Stimulated activated CD8-positive, alpha-beta memory T cell treated with anti-CD3 and anti-CD28 coated beads, Interleukin-4, amount 100 ng/mL, for 1 hour (primary cell): ENCODE measurements at places on chromosomes 7 and 10.

GRCh38 chr10:114289096-114289436 is 50.0 kb downstream of the VWA2 start:
- DNase-seq = no peak

DNA sequence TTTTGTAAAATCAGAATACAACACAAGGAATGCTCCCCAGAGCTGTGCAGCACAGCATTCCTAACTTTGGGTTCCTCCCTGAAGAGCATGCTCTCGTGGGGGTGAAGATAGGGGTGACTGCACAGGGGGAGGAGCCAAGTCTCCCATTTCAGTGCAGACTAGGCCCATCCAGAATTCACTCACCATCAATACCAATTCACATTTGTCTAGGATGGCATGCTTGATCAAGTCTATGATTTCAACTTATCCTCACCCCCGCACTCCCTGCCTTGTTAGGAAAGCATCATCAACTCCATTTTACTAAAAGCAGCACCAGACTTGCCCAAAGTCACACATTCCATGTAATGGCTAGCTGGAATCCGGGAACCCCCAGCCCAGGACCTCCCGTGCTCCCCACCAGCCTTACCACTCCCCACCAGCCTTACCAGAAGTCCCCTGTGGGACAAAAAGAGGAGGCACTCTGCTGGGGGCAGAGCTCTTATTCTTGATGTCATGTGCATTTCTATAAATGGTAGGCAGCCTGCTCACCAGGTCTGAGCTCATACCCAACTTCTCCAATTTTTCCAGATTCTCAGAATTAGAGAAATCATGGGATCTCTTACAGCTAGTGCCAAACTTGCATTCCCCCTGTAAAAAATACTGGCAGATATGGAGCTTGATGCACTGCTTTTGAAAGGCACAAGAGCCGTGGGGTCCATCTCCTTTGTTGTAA is 6.2 kb downstream of the PARP12 start:
- DNase-seq = no peak

- DNase-seq = no peak
Measured at GRCh38 chr7:105044449-105045070, 30.6 kb downstream of the KMT2E start.

DNA sequence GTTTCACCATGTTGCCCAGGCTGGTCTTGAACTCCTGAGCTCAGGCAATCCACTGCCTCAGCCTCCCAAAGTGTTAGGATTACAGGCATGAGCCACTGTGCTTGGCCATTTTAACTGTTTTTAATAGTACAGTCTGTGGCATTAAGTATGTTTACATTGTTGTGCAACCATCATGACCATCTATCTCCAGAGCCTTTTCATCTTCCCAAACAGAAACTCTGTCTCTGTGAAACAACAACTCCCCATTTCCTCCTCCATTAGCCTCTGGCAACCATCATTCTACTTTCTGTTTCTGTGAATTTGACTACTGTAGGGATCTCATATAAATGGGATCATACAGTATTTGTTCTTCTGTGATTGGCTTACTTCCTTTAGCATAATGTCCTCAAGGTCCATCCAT is 48.3 kb upstream of the SEPHS1 start:
- DNase-seq = no peak

GRCh38 chr10:130777507-130778165 is 533.9 kb downstream of the TCERG1L start:
- no peak for DNase-seq

GRCh38 chr7:121302214-121302745 is 26.5 kb upstream of the WNT16 start:
- no peak for DNase-seq

DNA sequence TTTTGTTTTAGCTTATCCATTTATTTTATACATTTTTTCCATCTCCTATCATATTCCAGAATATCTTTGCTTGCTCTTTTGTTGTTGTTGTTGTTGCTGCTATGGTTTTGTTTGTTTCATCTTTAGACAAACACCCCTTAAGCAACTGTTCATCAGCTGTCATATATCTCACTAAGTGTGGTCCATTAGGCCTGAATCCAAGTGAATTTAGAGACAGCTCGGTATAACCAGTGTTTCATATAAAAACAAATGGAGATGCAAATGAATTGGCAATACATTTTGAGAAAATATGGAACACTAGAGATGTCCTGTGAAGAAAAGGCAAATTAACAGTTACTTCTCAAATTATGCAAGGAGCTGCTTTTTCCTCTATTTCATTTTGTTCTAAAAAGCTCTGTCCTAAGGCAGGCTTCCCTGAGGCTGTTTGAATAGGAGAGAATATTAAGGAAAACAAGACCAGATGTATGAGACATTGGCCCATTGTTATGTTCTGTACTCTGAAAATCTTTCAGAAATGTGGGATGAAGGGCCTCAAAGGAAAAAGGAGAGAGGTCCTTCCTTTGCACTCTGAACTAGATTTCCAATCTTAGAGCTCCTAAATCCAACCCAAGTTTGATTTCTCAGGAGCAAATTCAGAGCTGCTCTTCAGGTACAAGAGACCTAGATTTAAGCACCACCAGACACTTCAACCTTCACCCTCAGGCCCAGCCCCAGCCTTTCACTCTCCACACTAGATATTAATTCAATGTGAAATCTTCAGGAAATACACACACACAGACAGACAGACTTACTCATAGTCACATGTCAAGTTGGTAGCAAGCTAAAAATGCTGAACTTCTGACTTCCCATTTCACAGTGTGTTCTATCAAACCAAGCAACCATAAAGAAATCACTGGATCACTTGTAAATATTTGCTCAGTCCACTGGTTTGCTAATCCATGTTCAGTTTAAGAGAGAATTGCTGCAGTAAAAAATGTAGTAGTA is 5.4 kb downstream of the TFEC start:
- DNase-seq = no peak

DNA sequence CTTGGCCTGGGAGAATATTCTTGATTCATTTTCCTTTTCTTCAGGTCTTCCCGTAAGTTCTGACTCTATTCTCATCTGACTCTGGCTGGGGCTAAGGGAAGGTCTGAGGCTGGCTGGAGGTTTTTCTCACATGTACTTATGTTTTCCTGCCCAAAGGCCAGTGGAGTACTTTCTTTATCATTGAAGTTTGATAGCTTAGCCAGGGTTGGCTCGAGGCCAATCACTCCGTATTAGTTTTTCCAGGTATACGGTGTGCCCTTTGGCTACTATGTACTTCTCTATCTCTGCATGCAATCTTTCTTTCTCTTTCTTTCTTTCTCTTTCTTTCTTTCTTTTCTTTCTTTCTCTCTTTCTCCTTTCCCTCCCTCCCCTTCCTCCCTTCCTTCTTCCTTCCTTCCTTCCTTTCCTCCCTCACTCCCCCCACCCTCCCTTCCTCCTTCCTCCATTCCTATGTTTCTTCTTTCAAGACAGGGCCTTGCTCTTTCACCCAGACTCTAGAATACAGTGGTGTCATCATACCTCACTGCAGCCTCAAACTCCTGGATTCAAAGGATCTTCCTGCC is 26.8 kb upstream of the VKORC1L1 start:
- DNase-seq = no peak

GRCh38 chr7:75776295-75776971 is 4.4 kb upstream of the CCL26 start:
- DNase-seq = no peak

- no peak for DNase-seq
Measured at GRCh38 chr10:30820261-30820991, 190.9 kb upstream of the LYZL2 start.

DNA sequence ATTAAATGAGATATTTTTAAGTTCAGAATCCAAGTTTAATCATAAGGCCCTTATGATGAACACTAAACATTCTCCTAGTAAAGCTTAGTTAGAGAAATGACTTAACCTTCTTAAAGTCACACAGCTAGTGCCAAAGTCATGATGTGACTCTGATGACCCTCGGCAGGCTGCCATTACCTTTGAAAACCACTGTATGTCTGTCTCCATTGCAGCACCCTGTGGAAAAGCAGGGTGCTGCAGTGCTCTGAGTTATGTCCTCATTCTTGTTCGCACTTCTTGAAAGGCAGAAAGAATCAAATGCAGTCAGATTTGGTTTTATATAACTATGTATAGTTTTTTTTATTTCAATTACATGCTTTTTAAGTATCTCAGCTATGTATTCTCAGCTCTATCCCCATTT is 105.0 kb downstream of the PHTF2 start:
- no peak for DNase-seq

- no peak for DNase-seq
Measured at GRCh38 chr7:125908711-125909110, 979.1 kb upstream of the POT1 start.

GRCh38 chr10:87775766-87776165 is 42.3 kb downstream of the ATAD1 start:
- no peak for DNase-seq

GRCh38 chr10:125158601-125159485 is 1.5 kb downstream of the CTBP2 start:
- no peak for DNase-seq

DNA sequence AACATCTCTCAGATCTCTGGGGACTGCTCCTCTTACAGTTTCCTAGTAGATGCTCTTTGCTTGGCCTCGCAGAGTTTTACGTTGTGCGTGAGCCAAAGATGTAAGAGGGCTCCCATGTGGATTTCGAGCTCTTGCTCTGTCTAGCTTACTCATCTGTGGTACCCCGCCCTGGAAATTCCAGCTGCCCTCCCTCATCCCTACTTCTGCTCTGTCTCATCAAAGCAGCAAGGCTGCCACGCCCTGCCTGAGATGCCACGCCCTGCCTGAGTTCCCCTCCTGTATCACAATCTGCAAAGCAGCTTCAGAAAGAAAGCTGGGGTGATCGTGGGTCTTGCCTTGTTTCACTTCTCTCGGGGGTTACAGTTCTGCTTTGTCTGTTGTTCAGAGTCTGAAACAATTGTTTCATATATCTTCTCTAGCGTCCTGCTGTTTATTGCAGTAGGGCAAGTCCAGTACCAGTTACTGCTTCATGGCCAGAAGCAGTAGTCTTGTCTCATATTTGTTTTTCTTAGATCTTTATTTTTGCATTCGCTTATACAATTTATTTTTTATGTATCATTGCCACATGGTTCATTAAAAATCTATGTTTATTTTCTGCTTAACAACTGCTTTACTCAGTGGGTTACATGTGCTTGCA is 36.1 kb upstream of the CCNY start:
- DNase-seq = no peak

DNA sequence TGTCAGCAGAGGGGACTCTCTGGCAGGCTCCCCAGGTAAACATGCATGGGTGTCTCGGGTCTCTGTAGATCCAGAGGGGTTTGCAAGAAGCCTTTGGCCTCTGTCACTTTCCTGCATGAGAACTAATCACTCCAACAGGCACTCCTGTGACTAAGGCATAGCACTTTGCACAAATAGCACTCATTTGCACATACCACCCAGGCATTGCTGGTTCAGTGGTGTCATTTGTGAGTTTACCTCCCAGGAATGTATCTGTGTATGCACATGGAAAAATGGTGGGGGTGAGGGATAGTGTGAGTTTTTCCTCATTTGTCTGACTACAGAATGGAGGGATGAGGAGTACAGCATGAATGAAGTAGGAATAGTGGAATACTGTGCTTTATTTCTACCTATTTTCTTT is 39.5 kb downstream of the CNNM1 start:
- DNase-seq = no peak

- no peak for DNase-seq
Measured at GRCh38 chr7:46685051-46685450, 764.0 kb upstream of the IGFBP3 start.

GRCh38 chr7:33986951-33987947 is 81.9 kb downstream of the BMPER start:
- DNase-seq = no peak

DNA sequence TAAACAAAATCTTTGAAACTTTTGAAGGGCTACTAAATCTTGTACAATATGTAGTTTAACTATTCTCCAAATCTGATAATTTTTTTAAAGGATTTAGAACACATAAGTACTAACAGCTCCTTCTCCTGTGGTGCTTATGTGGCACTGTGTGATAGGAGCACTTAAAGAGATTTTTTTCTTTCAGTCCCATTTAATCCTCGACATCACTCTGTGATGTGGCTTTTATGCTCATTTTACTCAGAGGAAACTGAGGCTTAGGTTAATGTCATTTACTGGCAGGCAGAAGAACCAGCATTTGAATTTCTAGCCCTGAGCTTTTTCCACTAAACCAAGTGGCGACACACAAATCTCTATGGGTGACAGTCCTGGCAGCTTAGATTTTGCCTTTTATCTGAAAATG is 92.4 kb downstream of the SAMD9 start:
- DNase-seq = no peak

GRCh38 chr10:68101066-68101465 is 8.2 kb upstream of the MYPN start:
- DNase-seq = no peak

- DNase-seq = no peak
Measured at GRCh38 chr10:111316722-111317212, 239.9 kb downstream of the ADRA2A start.

- DNase-seq = no peak
Measured at GRCh38 chr7:11473807-11474424, 358.1 kb downstream of the THSD7A start.

DNA sequence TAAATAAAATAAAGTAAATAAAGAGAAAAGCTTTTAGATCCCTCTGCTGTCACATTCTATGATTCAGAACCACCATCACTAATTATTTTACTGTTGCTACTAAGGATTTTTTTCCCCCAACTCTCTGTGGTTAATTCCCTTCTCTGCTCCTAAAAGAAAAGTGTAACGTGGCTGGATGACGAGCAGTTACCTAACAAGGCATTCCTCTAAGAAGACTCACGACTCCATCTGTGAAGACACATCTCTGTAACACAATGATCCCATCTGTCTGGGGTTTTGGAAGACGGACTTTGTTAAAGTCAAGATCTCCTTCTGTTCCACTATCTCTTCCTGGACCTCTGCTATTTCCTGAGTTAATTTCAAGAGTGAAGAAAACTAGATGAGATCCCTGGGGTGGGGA is 179.9 kb downstream of the SFMBT2 start:
- no peak for DNase-seq

- DNase-seq = no peak
Measured at GRCh38 chr10:16950656-16951601, 133.7 kb upstream of the RSU1 start.

- no peak for DNase-seq
Measured at GRCh38 chr10:14200698-14201544, 129.8 kb downstream of the FRMD4A start.

DNA sequence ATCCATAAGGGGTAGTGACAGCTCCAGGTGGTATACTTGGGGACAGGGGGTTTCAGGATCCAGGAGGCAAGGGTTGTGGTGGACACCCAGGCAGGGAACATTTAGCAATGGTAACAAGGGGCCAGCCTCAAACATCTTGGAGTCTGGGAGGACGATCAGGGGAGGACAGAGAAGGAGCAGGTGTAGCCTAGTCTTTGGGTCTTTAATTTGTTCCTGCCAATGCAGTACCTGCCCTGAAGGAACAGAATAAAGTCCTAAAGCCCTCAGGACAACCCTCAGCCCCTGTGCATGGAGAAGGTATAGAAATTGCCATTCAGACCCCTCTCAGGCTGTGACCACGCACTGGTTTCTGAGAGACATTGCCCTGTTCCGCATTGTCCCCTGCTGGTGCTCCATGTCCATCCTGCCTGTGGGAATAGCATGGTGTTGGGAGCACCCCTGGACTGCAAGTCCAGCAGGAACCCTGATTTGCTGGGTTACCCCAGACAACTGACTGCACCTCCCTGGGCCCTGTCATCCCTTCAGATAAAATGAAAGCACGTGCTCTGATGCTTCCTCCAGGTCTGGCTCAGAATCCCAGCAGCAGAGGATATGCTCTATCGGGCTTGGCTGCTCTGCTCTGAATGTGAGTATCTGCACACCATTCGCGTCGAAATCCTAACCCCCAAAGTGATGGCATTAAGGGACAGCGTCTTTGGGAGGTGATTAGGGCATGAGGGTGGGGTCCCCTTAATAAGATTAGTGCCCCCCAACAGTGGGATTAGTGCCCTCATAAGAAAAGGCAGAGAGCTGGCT is 24.2 kb downstream of the DDC start:
- no peak for DNase-seq

- DNase-seq = no peak
Measured at GRCh38 chr7:4045975-4046374, 636.1 kb upstream of the FOXK1 start.
